ENCODE measurements at places on chromosomes 6 and 20.

DNA sequence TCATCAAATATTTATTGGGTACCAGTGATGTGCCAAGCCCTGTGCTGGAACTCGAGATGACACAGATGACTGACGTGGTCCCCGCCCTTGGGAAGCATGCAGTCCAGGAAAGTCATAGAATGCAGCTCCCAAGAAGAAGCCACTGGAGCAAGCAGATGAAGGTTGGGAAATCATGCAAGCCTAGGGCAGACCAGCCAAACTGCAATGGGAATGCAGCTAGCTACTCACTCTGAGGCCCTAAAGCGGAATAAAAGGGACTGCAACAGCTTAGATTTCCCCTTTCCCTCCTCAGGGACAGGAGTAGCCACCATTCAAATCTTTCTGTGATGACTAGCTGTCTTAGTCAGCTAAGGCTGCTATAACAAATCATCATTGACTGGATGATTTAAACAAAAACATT, 152.2 kb downstream of the MAFB start:
- DNase-seq = no peak

GRCh38 chr6:7004581-7005297, 103.0 kb upstream of the RREB1 start:
- no peak for DNase-seq

DNA sequence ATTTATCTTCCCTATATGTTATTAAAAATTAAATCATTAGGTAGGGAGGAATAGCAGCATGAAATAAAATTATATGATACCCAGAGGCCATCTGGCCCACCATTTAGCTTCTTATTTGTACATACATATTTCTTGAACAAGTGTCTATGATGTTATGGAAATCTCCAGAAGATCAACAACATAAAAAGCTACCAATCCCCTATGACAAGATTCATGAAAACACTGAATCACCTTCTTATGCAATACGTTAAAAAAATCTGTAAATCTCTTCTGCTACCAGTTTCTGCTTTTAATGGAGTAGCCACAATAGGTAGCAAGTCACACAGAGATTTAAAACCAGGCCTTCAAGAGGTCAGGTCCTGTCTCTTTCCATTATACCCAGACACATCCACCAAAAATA, 125.8 kb upstream of the ENPP5 start:
- no peak for DNase-seq

DNA sequence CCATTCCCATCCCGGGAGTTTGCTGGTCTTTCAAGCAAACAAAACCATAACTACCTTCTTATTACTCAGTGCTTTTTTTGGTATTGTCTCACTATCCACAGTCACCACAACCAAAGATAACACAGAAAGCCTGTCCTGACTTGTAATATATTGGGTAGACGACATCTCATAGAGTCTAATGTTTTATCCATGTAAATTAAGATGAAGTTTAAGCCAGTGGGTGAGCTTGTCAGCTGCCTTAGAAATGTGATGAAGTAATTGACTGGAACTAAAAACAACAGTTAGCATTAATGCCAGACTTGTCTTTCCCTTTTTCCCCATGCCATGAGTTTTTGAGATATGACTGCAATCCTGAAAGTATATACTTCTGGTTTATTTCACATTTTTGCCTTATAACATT, 282.7 kb upstream of the PRDM1 start:
- no peak for DNase-seq

DNA sequence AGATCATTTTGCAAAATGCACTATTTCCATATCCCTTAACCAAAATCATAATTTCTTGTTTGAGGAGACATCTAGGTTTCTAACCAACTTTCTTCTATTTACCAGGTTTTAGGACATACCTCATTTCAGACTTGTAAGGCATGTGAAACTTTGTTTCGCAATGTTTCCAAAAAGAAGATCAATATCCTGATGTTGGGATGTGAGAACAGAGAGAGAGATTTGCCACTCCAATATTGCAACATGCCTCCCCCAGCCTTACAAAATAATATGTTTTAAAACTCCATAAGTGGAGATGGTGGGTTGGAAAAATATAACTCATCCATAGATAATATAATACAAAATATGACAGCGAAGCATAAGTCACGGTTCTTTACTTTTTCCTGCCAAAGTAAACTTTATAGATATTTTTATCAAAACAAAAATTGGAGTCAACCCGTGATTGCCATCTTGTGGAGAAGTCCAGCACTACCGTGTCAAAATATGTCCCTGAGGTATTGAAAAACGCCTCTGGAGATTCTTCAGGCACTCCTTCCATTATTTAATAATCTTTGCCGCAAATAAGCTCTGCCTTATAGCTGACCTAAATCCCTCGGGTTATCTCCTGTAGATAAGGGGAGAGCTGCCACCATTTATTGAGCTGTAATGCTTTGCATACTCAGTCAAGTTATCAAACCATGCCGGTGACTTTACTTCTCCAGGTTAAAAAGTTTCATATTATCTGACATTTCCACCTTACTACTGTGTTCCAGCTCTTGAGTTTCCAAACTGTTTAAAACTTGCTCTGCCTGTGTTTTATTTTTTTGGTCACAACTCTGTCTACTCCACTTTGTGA, 534.2 kb downstream of the HACE1 start:
- no peak for DNase-seq

DNA sequence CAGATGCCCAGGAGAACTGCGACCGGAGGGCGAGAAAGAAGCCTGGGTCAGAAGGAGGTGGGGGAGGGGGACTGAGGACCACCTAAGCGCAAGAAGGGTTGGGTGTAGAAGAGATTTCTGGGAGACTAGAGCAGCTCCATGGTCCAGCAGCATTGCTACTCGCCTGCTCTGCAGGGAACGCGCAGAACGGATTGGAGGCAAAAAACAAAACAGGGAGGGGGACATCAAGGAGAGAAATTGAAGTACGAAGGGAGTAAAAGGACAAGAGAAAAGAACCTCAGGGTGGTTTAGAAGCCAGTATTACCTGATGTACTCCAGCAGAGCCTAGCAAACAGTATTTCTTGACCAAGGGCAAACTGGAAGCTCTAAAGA, 537 bp upstream of the GABBR1 start:
- no peak for DNase-seq

- no peak for DNase-seq
Observed at GRCh38 chr6:30615219-30615957, 1.7 kb downstream of the PPP1R10 start.

DNA sequence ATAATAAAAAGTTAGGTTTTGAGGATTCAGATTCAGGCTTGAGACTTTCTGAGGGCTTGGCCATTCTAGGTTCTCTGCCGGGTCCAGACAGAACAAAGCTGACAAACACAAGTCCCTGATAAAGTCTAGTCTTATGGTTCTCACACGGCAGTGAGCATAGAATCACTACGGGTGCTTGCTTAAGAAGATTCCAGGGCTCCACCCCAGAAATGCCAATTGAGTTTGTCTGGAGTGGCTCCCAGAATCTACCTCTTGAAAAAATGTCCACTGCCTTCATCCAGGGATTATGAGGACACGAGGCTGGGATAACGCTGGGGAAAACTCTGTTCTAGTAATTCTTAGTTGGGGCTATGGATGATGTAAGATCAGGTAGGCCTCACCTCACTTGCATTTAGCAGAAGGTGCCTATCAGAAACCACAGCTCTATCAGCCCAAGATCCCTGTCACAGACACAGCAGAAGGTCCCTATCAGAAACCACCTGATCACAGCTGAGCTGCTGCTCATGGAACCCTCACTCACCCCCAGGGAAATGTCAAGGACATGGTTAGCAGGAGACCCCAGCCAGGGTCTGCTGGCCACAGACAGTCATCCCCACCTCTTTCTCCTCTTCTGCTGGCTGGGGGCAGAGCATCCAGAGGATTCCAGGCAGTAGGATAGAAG, 52.3 kb downstream of the RAB44 start:
- DNase-seq = no peak

DNA sequence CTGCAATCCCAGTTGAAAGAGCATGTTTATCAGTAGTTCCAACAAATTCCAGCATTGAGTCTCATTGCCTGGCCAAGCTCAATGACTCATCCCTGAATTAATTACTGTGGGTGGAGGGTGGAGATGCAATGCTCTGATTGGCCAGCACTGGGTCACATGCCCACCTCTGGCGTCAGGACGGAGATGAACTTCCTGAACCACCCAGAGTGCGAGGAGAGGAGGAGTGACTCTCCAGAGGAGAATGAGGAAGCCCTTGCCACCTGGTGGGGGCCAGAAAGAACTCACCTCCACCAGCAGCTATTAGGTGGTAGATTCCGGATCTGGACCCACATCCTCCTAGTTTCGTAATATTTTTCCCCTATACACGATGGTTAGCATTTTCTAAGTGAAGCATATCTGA, 283.9 kb downstream of the TBC1D7 start:
- DNase-seq = no peak

GRCh38 chr6:1228754-1229191, 83.1 kb upstream of the FOXQ1 start:
- no peak for DNase-seq

- no peak for DNase-seq
Observed at GRCh38 chr20:62887152-62887859, 25.7 kb upstream of the TCFL5 start.

GRCh38 chr20:56423886-56424285, 11.8 kb downstream of the CASS4 start:
- no peak for DNase-seq

- no peak for DNase-seq
Observed at GRCh38 chr20:24572862-24573261, 103.4 kb downstream of the SYNDIG1 start.

GRCh38 chr20:24089576-24089975, 101.0 kb upstream of the GGTLC1 start:
- no peak for DNase-seq

DNA sequence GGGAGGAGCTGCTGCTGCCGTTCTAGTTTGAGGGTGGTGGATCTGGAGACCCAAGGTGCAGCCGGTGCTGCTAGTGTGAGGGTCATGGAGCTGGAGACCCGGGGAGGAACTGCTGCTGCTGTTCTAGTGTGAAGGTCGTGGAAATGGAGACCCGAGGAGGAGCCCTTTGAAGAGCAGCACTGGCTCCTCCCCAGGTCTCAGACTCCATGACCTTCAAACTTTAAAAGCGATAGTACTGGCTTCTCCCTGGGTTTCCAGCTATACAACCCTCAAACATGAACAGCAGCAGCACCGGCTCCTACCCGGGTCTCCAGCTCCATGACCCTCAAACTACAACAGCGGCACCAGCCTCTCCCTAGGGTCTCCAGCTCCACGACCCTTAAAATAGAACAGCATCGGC, 15.5 kb downstream of the ULBP3 start:
- no peak for DNase-seq

- no peak for DNase-seq
Observed at GRCh38 chr6:119187596-119187995, 109.1 kb upstream of the FAM184A start.

DNA sequence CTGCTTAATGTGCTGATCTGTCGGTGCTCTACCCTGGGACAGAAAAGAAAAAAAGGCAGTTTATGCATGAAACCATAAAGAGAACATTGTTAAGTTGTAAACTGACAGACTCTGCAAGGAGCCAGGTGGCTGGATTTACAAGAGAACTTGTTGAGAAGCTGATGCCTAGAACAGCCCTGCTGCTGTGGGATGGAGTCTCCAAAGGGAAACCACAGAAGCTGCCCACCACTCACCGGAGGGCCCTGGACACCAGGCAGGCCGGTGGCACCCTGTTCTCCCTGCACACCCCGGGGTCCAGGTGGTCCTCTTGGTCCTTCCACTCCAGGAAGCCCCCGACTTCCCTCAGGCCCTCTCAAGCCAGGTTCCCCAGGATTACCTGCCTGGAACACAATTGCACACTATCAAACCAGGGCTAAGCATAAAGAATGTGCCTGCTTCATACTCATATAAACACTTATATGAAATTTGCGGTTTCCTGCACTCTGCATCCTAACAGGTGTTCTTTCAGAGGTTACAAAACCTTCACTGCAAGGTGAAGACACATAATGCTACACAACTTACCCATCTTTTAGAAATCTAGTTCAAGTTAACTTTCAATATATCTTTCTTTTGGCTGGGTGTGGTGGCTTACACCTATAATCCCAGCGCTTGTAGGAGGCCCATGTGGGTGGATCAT, 68.2 kb downstream of the COL9A1 start:
- no peak for DNase-seq

GRCh38 chr6:37433657-37434271, 743 bp downstream of the CMTR1 start:
- peak; percentile 18 for DNase-seq

GRCh38 chr6:131387562-131388447, 185.2 kb upstream of the ARG1 start:
- no peak for DNase-seq

- no peak for DNase-seq
Observed at GRCh38 chr20:48166082-48166835, 381.0 kb upstream of the SULF2 start.

DNA sequence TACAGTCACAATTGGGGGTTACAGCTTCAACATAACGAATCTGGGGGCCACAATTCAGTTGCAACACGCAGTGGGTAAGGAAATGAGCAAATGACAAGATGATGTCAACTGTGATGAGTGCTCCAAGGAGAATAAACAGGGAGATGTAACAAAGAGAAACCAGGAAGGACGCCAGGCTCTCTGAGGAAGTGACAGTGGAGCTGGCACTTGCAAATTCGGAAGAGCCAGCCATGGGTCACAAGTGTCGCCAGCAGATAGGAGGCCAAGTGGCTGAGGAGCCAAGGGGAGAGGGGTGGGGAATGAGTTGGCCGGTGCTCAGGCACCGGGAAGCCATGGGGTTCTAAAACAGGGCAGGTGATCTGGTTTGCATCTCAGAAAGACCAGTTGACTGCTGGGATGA, 136.4 kb downstream of the EYA2 start:
- DNase-seq = no peak

GRCh38 chr6:131062241-131063027, 611 bp downstream of the EPB41L2 start:
- no peak for DNase-seq

DNA sequence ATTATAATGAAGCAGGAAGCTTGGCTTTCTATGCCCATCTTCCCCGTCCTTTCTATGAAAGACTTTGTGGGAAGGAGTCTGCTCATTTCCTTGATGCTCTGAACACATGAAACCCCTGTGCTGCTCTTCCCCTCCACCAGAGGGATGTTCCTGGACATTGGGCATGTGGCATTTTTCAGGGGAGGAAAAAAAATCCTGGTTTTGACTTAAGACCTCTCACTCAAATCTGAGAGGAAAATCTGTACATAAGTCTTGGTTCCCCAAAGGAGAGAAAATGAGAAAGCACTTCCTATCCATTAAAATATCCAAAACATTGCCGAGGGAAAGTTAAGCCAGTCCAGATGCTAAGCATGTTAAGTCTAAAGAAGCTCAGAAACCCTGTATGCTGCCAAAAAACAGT, 393.0 kb downstream of the PAX1 start:
- no peak for DNase-seq

GRCh38 chr20:1513801-1514200, 22.6 kb upstream of the SIRPB2 start:
- DNase-seq = no peak

GRCh38 chr6:36592221-36592655, 1.9 kb upstream of the SRSF3 start:
- no peak for DNase-seq

- no peak for DNase-seq
Observed at GRCh38 chr6:15274692-15275387, 29.0 kb downstream of the JARID2 start.

GRCh38 chr6:118705544-118706491, 54.4 kb upstream of the CEP85L start:
- DNase-seq = no peak
